ENCODE measurements at places on chromosomes 1 and 21. TPM values are rescaled to one million over a fixed set of nuclear protein-coding genes. Genes with fewer than 3 reads are reported as not detected.

The TEDDM1 gene
- total RNA-seq = not detected

The OR14K1 gene
- not detected for total RNA-seq

DNA sequence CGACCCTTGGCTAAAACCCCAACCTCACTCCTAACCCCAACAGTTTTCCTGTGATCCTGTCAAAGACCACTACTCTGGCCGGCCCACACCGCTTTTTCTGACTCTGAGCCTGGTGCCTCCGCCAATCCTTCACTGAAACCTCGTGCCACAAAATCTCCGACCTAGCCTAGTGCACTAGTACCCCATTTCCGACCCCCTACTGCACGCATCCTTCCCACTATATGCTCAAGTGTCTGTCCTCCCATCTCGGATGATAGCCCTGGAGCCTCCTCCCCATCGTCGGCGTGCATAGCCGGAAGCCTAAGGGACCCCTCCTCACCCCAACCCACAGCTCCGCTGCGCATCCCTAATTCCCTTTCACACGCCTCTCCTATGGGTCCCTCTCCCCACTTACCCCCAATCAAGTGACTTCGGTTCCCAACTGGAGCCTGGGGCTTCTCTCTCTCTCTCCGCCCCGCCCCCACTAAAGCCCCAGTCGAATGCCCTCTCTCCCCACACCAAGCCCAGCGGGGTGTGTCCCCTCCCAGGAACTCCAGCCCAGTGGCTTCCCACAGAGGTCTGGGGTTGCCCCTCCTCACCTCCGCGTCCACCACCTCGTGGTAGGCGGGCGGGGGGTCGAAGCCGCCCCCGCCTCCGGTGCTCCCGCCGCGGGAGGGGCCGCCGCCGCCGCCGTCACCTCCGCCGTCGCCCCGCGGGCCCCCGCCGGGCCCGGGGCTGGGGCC is 791 bp downstream of the USP24 start:
- ATAC-seq = peak; percentile 31

DNA sequence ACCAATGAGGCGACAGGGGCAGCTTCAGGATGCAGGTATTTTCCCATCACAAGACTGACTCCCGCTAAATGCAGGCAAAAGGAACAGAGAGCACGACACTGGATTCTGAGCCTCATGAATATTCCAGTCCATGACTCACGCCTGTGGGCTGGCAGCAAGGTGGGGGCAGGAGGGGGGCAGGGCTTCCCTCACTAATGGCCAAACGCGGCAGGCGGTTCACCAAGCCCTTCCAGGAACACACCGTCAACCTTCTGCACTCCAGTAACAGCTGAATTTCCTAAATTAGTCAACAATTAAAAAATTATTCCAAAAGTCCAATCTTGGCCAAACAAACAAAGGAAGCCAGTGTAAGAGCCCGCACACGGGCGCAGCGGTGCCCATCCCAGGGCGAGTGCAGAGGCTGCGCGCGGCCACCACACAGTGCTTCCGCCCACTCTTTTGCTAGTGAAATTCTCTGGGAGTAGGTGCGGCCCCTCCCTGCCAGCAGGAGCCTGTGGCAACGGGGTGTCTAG is 12.5 kb upstream of the GPR153 start:
- peak; percentile 43 for ATAC-seq

DNA sequence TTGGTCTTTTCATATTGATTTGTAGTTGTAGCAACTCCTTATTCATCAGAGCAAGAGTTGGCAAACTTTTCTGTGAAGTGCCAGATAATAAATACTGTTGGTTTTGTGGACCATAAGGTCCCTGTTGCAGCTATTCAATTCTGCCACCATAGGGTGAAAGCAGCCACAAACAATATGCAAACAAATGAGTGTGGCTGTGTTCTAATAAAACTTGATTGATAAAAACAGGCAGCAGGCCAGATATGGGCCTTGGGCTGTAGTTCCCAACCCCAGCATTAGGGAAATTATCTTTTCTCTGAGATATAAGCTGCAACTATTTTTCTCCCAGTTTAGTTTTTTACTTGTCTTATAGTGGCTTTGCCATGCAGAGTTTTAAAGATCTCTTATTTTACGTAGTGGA is 469.2 kb downstream of the SMYD3 start:
- ATAC-seq = no peak

GRCh38 chr1:55140137-55140536 is 75.0 kb downstream of the USP24 start:
- ATAC-seq = no peak

DNA sequence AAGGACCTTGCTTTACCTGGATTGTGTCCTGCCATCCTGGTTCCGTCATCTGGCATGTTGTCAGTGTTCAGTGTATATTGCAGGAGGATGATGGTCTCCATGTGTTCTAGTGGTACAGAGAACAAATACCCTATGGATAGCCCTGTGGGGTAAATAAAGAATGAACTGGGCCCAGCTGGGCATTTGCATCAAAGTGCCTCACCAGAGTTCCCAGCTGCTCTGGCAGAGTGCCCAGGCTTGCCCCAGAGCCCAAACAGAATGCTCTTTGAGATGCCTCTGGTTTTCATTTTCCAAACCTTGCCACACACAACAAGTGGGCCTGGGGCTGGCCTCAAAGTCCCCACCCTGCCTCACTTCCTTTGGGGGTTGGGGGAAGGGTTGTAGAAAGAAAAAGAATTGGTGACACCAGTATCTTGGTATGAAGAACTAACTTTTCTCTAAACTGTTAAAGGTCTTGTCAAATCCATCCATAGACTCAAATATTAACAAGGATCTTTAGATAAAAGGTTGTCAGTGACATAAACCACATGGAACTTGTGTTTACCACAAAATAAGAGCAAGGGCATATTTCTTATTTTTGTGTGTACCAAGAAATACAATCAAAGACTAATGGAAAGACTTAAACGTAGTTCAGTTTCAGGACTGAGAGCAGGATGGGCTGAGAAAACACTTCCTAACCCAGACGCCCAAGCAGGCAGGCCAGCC is 82.2 kb downstream of the LMO4 start:
- no peak for ATAC-seq

DNA sequence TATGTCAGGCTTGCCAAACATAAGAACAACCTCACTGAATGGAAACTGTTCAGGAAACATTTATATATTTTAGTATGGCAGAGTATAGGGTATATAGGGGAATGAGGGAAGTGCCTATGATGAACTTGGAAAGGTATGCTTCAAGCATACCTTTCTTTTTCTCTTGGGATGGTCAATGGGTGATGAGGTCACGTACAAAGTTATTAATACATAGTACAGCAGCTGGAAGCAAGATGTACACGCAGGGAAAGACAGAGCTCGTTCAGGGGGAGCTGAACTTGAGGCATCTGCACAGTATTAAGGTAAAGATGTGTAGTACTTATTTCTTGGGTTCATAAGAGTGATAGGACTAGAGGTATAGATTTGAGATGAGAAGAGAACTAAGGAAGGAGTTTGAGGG is 61.5 kb downstream of the ABCD3 start:
- no peak for ATAC-seq

DNA sequence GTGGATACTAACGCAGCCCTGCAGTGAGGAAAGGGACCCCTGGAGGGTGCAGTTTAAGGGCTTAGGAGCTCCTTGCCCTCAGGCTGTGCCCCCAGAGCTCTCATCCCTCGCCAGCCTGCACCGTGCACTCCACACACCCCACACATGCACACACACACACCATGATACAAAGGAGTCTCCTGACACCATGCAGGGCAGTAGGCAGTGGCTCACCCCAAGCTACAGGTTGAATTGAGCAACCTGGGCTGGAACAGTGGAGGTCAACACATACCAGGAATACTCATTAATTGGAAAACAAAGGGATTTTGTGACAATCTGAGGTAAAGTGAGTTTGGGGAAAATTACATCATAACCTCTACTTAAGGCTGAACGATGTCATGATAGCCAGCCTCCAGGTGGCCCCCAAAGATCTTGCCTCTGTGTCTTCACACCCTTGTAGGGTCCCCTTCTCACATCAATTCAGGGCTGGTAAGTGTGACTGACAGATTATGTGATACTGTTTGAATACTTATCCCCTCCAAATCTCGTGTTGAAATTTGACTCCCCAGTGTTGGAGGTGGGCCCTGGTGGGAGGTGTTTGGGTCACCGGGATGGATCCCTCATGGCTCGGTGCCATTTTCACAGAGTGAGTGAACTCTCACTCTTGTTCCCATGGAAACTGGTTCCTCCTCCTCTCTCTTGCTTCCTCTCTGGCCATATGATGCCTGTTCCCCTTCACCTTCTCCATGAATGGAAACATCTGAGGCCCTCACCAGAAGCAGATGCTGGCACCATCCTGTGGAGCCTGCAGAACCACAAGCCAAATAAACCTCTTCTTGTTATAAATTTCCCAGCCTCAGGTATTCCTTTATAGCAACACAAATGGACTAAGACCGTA is 111.0 kb upstream of the RAB4A start:
- no peak for ATAC-seq

DNA sequence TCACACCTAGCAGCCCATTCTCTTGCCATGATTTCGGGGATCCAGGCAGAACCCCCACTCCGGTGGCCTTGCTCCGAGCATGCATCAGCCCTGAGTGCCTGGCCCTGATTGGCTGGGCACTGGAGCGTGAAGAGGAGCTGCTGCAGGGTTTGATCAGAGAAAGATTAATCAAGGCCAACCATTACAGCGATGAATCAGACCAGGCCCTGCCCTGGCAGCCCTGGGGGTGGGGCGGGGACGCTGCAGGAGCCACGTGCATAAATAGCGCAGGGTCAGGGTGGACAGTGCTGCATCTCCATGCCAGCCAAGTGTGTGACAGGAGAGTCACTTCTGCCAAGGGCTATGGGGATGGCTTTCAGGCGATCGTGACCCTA is 3.4 kb upstream of the FAM131C start:
- peak; percentile 67 for ATAC-seq

DNA sequence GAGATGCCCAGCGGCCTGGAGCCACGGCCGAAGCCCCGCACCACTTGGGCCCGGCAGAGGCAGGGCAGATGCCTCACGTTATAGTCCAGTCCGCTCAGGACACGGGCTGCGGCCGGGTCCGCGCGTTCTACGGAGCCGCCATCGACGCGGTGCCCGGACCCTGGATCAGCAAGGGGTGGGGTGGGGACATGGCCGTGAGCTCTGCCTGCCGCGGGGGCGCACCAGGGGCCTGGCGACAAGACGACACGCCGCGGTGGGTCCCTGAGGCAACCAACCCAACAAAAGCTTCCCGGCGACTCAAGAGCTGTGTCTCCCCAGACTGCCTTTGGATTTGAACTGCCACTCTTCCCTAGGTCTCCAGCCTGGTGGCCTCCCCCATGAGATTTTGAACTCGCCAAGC is 211.4 kb upstream of the GREM2 start:
- no peak for ATAC-seq

DNA sequence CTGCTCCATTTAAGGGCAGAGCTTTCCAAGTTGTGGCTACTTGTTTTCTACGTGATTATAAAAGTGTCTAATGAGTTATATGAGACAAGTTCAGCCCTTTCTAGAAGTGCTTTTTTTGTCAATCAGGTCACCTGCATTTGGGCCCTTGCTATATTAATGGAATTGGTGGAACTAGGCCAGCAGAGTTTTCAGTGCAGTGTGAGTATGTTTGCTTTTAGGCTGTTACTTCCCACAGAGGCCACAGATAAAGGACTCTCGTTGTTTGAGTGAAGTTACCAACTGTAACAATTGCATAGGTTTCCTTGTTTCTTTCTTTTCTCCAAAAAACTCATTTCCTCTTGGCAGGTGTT is 10.9 kb downstream of the SMAP2 start:
- no peak for ATAC-seq

GRCh38 chr1:39384305-39384704 is 107.1 kb upstream of the BMP8A start:
- ATAC-seq = no peak

- peak; percentile 2 for ATAC-seq
Observed at GRCh38 chr1:150549496-150550221, 451 bp downstream of the ADAMTSL4 start.

GRCh38 chr21:39429445-39429844 is 16.1 kb downstream of the LCA5L start:
- no peak for ATAC-seq

The CYP4X1 gene
- total RNA-seq = 25.1 TPM

The CSMD2 gene
- 0.08 TPM for total RNA-seq

DNA sequence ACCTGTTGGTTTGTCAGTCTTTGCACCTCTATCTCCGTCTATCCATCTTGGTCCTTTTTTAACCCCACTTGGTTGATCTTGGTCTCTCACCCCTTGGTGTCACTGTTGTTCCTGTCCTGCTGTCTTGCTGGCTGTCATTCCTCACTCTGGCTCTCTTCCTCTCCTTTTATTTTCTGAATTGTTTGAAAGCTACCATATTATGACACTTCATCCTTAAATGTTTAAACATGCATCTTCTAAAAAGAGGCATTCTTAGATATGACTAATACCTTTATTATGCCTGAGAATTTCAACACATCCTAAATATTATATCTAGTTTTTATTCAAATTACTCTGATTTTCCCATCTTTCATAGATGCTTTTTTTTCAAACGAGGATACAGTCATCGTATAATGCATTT is 37.0 kb downstream of the BACH1 start:
- ATAC-seq = no peak

GRCh38 chr1:56330391-56331026 is 248.9 kb downstream of the PLPP3 start:
- no peak for ATAC-seq

The RCAN3 gene
- 21.5 TPM for total RNA-seq

GRCh38 chr1:54407154-54407403 is 885 bp upstream of the SSBP3 start:
- no peak for ATAC-seq

DNA sequence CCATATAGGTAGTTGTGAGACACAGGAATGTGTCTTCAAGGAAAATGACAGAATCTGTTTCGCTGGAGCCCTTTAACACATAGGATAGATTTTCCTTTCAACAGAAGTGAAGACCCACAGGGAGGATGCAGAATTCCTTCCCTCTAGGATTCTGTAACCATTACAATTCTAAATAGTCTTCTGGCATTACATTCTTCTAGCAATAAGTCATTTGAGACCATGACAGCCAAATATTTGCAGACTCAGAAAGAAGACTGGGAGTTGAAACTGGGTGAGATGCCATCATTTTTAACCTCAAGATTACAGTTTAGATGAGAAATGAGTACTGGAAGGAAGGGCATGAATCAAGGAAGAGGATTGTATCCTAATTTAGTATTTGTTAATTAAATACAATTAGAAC is 61.6 kb downstream of the ZBTB18 start:
- no peak for ATAC-seq

- ATAC-seq = peak; percentile 75
Observed at GRCh38 chr21:36419996-36420395, 34.8 kb downstream of the CHAF1B start.

The PRDM15 gene
- total RNA-seq = 5.5 TPM

The OXCT2 gene
- total RNA-seq = 0.20 TPM

Measured in esophagus mucosa (tissue), 1 donor.